ENCODE measurements at places on chromosomes 4 and X. TPM values are rescaled to one million over a fixed set of nuclear protein-coding genes. Genes with fewer than 3 reads are reported as not detected.

DNA sequence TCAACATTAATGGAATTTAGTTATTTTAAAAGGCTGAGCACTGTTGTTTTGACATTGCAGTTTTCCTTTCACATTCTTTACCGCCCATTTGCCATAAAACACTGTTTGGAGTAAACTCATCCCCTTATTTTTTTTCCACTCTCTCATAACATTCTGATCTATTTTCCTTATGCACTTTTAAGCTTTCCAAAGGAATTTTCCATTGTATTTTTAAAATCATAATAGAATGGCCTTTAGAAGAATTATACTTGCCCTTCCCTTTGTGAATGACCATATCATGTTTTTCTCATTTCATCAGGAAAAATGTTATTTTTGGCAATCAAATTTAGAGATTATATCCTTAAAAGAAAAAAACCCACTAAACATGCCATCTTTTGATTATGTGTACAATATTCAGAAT lies 1074.2 kb downstream of the STIM2 start:
- DNase-seq, result no peak

GRCh38 chr4:169220854-169221411 lies 49.8 kb downstream of the SH3RF1 start:
- no peak for DNase-seq

- DNase-seq, result no peak
Measured at GRCh38 chr4:89298788-89299152, 8.8 kb downstream of the GPRIN3 start.

GRCh38 chrX:70289168-70289792 lies 447 bp downstream of the PDZD11 start:
- DNase-seq, result no peak

DNA sequence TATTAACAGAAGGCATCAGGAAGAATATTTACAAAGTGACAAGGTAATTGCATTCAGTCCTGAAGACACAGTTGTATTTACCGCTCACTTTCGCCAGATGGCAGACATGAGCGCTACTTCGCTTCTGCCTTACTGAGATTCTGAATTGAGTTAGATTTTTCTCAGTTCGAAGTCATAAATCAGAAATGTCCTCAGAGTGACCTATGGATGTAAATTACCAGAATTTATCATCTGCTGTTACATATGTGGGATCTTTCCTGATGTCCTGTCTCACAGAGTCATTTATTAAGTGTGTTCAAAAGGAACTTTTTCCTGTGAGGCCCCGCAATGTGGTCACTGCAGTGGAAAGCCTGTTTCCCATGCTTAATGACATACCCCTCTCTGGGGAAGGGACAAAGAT lies 97.3 kb upstream of the DCLK2 start:
- no peak for DNase-seq

DNA sequence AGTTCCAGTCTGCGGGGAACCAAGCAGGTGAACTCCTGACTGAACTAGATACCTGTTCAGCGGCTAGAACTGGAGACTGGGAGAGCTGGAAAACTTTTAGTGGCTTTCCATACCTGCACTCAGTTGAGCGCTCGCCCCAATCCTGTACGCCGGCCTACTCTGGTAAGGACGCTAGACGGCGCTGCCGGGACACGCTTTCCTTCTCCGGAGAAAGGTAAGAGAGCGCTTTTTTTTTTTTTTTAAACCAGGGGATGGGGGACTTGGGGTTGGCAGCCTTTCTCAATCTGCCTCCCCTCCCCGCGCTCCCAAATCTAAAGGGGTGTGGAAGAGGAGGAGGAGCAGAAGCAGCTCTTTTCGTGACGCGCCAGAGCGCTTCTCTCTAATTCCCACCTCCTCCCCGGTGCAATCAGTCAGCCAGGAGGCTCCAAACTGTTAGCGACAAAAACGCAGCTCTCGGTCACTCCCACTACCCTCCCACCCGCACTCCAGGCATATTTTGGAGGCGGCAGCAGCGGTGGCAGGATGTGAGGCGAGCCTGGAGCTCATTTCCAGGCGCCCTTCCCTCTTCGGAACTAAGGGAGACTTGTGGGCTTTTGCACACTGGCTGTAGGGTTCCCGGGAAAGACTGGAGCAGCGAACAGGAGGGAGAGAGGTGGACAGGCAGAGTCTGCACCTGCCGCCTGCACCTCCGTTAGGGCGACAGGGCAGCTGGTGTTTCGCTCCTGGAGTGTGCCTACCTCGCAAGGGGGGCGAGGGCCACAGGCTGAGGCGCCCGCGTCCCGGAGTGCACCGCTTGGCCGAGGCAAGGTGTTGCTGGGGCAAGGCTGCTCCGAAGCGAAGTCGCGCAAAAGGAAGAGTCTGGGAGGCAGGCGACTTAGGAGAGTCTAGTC lies at the start of gene IL1RAPL2:
TSS of gene IL1RAPL2 (plus strand) at position 409 of the 890 bp plus-strand sequence.
- DNase-seq, result no peak

The GATA1 gene
- total RNA-seq, result not detected

The GPRASP1 gene
- total RNA-seq, result 1.1 TPM

The TMA16 gene
- 33.3 TPM for total RNA-seq

The C4orf54 gene
- not detected for total RNA-seq

The SSX4B gene
- not detected for total RNA-seq

The ZNF630 gene
- 2.3 TPM for total RNA-seq

The BANK1 gene
- total RNA-seq, result not detected

The PFKFB1 gene
- not detected for total RNA-seq

Measured in pulmonary artery endothelial cell (primary cell).